Stimulated activated CD4-positive, alpha-beta T cell treated with anti-CD3 and anti-CD28 coated beads, Interleukin-4, amount 100 ng/mL, for 4 hours (primary cell): ENCODE measurements at places on chromosomes 2 and 18.

DNA sequence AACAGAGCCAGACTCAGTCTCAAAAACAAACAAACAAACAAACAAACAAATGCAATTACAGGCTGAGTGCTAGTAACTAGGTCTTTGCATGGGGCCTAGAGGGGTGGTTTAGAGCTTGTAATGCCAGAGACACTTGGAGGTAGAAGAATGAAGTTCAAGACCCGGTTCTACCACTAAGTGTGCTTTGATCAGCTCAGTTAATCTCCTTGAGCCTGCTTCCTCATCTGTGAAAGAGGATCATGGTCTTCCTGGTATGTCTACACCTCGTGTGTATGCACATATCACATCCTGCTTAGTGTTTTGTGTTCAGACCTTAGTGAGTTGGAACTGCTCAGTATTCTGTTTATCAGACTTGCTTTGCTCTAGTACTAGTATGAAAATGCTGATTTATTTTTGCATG lies 4.8 kb upstream of the ATP6V1C2 start:
- DNase-seq, result no peak

- DNase-seq, result no peak
These were observed 41.6 kb downstream of the ACKR3 start for GRCh38 chr2:236610991-236611821.

- no peak for DNase-seq
These were observed 7.3 kb downstream of the CEBPZ start for GRCh38 chr2:37224063-37224462.

- DNase-seq, result no peak
These were observed 120.3 kb downstream of the MEP1B start for GRCh38 chr18:32310101-32310500.

DNA sequence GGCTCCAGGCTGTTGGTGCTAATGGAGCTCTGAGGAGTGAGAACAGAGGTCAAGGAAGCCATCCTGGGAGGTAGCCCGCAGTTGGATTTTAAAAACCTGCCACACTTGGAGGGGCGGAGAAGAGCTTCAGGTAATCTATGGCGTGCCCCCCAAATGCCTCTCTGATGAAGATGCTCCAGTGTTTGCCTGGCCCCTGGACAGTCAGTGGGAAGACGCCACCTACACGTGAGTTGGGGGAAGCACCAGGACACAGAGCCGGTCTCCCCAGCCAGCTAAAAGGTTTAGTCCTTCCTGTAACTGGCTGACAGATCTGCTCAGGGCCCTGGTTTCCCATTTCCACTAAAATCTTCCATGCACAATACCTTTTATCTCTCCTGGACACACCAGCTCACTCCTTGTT lies 225.0 kb downstream of the TTC32 start:
- no peak for DNase-seq

- no peak for DNase-seq
These were observed 20.6 kb downstream of the NPAS2 start for GRCh38 chr2:100840519-100840918.

- DNase-seq, result no peak
These were observed 225.4 kb downstream of the MYCN start for GRCh38 chr2:16165518-16166326.

- no peak for DNase-seq
These were observed 110.0 kb upstream of the RASGRP3 start for GRCh38 chr2:33366473-33366872.

- no peak for DNase-seq
These were observed 31.5 kb downstream of the DYNC1I2 start for GRCh38 chr2:171718720-171719119.

DNA sequence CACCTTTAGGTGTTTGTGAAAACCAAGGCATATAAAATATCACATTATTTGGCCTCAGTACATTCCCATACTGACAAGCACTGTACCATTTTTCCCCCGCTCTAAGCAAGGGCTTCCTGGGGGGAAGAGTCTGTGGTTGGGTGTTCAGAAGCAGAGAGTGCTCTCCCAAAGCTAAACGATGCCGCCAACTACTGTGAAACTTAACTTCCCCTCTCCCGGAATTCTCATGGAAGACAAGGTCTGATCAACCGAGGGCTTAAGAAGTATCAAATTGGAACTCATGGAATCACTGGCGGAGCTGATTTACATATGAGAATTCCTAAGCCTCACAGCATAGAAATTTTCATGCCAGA lies 433 bp upstream of the MFF start:
- DNase-seq, result no peak

GRCh38 chr18:22346953-22347605 lies 70.6 kb downstream of the CTAGE1 start:
- DNase-seq, result no peak

- no peak for DNase-seq
These were observed 177.0 kb downstream of the CTIF start for GRCh38 chr18:48715711-48716361.

DNA sequence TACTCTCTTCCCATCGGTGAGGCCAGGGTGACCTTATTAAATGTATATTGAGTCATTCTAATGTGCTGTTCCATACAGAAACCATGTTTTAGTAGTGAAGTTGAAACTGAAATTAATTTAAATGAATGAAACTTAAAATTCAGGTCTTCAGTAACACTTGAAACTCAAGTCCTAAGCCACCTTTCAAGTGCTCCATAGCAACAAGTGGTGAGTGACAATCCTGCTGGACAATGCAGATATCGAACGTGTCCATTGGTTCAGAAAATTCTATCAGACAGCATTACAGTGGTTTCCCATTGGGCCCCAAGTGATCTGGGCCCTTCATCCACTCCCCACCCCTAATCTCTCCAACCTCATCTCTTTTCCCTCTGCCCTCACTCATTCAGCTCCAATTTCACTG lies 48.7 kb downstream of the HNMT start:
- DNase-seq, result no peak

DNA sequence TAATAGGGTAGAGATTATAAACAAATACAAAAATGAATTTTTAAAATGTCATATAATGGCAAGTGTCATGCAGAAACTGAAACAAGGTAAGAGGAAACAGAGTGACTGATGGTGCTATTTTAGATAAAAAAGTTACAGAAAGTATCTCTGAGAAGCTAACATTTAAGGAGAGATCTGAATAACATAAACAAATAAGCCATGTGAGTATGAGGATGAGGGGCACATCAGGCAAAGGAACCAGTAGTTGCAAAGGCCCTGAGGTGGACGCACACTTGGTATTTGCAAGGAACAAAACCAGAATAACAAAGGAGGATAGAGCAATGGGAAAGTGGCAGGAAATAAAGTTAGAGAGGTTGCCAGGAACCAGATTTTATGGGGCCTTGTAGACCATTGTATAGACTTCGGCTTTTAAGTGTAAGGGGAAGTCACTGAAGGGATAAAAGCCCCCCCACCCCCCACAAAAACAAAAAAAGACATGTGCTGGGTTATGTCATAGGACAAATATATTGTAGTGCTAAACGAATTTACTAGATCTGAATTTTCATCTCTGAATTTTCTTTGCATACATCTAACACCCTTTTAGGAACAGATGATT lies 159.2 kb downstream of the DTNB start:
- DNase-seq, result no peak

- DNase-seq, result no peak
These were observed 50.2 kb downstream of the WDFY1 start for GRCh38 chr2:223894968-223895367.

GRCh38 chr2:182866461-182867406 lies at the start of gene FRZB:
Gene FRZB (minus strand): TSS chr2:182866637. CDS start chr2:182866552, 85 bp downstream.
- no peak for DNase-seq

GRCh38 chr18:52439457-52439856 lies 99.5 kb downstream of the DCC start:
- DNase-seq, result no peak

DNA sequence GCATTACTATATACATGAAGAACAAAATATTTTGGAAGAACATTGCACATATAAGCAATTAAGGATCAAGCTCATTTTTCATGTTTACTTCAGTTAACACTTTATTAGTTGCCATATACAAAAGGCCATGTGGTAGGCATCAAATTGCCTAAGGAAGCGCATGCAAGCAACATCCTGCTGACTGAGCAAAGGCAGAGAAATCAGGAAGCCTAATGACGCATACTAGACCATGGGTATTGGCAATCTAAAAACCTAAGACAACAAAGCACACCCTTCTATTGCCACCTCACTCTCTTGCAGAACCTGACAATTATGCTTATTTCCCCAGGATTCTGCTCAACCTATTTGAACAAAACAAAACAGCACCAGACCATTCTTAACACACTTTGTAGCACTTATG lies 171.9 kb downstream of the STK39 start:
- no peak for DNase-seq

- no peak for DNase-seq
These were observed 80.0 kb upstream of the FAM136A start for GRCh38 chr2:70381821-70382220.

- DNase-seq, result no peak
These were observed 224.4 kb downstream of the RAB3GAP1 start for GRCh38 chr2:135276525-135276924.

DNA sequence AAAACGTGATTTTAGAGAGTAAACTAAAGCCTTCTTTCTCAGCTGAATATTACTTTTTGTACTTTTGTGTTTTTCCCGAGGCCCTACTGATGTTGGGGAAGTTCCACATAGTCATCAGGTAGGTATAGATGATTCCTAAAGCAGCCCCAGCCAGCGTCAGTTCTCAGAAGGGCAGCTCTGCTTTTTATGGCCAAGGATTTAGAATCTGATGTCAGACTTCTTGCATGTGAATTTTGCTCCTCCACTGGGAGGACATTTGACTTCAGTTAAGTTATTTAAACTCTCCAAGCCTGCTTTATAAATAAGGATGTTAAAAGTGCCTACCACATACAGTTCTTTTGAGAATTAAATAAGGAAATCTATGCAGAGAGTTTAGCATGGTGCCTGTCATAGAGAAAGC lies 130.8 kb downstream of the NCKAP5 start:
- no peak for DNase-seq

- no peak for DNase-seq
These were observed 716.7 kb upstream of the GCFC2 start for GRCh38 chr2:76427452-76427851.

DNA sequence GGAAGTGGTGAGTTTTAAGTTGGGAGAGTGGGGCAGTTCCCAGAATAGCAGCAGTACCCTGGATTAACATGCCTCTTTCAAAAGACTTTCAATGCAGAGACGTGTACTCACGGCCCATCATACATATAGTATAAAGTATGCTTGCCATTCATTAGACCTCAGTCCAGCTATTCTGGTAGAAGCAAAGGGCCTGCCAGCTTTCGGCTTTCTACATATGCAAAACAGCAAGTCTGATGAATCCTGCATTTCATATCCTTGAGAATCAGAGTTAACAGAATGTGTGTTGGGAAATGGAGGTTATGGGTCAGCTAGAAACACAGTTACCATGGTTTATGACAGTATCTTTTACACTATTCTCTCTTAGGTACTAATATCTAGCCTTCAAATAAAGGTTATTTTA lies 27.5 kb downstream of the SATB2 start:
- DNase-seq, result no peak

- no peak for DNase-seq
These were observed 282.9 kb upstream of the TNP1 start for GRCh38 chr2:217142649-217143266.

DNA sequence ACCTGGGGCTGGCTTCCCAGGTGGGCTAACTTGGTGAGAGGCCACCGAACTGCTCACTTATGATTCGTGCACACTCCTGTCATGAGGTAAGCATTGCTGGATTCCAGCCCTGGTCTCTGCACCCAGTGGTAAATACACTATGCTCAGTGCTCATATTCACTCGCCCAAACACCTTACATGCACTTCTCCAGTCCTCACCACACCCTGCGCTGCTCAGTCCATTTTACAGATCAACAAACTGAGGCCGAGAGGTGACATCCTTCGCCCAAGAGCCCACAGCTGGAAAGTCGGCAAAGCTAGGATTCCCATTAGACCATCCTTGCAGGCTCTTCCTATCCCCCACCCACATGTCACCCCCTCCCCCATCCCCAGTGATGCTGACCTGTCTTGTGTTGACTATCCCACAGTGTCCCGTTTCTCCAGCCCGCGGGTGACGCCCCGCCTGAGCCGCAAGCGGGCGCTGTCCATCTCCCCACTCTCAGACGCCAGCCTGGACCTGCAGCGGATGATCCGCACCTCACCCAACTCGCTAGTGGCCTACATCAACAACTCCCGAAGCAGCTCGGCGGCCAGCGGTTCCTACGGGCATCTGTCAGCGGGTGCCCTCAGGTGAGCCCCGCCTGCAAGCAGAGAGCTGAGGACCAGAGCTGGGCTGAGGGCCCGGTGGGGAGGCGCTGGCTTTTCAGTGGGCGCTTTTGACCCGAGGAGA lies 232.8 kb downstream of the GLI2 start:
- no peak for DNase-seq

DNA sequence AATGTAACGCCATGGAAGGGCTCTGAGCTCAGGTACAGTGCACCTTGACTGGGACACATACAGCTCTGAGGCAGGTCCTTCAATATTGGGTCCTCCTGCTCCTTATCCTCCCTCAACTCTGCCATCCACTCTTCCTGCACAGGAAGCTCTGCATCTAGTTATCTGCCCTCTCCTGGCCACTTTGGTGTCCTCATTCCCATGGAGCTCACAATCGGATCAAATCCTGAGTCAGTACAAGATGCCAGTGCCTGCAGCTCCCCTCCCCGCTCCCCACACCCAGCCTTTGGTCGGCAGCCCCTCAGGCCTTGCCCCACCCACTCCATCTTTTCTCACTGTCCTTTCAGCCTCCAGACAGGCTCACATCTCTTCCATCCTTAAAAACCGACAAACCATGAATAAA lies 58.0 kb downstream of the LRRFIP1 start:
- no peak for DNase-seq

DNA sequence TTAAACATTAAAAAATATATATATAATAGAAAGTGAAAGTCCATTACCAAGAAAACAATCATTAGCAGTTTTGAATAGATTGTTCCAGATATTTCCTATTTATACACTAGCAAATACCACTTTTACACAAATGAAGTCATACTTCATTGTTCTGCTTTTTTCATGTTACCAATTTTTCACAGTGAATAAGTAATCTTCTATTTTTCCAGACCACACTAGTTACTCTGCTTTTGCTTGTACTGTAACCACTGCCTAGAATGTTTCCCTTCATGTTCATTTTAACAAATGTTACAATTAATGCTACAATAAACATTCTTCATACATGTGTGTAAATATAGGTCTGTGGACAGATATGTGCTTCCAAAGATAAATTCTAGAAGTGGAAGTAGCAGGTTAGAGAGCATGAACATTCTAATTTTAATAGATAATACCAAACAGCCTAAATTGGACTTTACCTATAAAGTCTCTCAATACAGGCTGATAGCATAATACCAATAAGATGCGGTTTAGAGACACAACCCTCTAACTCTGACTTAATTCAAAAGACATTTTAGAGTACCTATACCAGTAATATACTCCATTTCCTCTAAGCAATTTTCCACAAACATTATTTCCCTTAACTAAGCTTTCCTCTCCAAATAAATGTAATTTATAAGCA lies 17.0 kb downstream of the ITSN2 start:
- no peak for DNase-seq

GRCh38 chr2:215461836-215462532 lies 26.1 kb upstream of the FN1 start:
- DNase-seq, result no peak

DNA sequence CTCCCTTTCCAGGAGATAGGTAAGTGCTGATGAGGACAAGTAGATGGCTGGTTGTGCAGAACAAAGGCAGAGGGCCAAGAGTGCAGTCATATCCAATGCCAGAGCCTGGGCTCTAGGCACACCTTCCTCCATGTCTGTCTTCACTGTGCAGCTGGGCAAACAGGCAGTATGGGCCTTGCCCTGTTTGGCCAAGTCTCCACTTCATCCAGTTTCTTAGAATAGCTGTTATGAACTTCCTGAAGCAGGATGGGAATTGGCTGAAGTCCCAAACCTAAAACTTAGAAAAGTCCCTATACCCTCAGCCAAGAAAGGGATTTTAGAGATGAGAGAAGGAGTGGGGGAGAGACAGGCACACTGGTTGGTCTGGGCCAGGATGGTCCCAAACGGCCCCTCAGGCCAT lies 37.5 kb upstream of the CYP26B1 start:
- DNase-seq, result no peak
